ENCODE measurements at places on chromosomes 3 and 15.

GRCh38 chr3:58386626-58387365 is 46.8 kb downstream of the PDHB start:
- no peak for DNase-seq

- no peak for DNase-seq
These were observed 9.1 kb downstream of the ZNF280D start for GRCh38 chr15:56724232-56724631.

DNA sequence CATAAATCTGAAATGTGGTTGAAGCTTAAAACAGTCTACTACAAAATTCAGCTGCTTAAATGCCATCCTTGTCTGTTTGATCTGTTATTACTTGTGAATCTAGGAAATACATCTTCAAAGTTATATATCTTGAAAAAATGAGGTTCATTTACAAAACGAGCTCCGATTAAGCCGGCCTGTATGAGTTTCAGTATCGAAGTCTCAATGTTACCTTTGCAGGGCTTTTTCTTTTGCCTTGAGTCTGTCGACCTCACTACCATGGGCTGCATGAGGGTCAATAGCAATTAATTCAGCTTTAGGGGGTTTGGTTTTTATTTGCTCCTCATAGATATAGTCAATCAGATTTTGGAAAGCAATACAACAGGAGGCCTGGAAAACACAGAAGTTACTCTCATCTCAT is 23.2 kb downstream of the ERICH6 start:
- no peak for DNase-seq

GRCh38 chr3:178257491-178257890 is 278.7 kb upstream of the KCNMB2 start:
- no peak for DNase-seq

GRCh38 chr3:52507359-52507758 is 12.2 kb downstream of the STAB1 start:
- no peak for DNase-seq

DNA sequence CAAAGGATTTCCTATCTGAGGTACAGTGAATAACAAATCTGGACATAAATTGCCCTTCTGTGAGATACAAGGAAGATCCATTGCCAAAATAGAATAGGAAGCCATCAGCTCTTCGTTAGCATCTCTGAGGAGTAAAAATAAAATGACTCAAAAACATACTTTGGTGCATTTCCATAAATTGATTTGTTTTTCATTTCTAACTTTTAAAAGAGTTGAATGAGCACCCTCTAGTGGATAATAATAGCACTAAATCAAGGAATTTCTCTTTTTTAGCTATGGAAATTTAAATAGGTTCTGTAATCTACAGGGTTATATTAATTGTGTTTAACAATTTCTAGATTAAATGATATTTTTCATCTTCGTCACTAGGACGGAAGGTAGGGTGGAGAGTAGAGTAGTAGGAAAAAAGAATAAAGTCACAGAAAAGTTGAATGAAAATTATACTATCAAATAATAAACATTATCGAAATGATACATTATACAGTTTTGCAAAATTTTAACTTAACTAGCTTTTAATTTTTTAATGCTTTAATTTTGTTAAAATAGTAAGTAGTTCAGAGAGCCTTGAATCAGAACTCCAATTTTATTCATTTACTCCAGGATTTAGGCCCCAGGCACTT is 6.4 kb downstream of the NSUN3 start:
- peak; percentile 74 for DNase-seq

DNA sequence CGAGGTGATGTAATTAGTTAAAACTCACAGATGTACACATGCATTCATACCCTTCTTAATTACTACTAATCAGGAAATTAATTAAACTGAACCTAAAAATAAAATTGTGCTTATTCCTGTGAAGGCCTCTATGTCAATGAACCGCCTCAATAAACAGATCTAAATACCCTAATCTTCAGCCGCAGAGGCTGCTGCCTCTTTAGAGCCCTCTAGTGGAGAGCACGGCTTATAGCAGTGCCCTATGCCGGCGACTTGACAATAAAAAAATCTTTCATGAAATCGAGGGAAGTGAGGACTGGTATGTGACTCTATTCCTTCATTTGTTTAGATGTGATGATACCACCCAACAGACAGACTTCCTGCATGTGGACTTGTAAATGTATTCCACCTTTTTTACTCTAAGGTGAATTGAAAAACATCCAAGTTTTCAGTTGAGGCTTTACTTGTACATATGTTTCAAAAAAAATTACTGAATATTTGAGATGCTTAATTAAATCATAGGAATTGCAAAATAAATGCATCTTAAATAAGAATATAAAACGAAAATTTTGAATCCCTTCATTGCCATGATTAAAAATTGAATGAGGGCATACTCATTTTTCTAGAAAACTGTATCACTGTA is 8.3 kb upstream of the EPHA3 start:
- peak; percentile 57 for DNase-seq

GRCh38 chr3:124969190-124969589 is 34.6 kb upstream of the MUC13 start:
- DNase-seq = no peak

GRCh38 chr3:126287536-126288241 is 69.5 kb downstream of the KLF15 start:
- DNase-seq = no peak

DNA sequence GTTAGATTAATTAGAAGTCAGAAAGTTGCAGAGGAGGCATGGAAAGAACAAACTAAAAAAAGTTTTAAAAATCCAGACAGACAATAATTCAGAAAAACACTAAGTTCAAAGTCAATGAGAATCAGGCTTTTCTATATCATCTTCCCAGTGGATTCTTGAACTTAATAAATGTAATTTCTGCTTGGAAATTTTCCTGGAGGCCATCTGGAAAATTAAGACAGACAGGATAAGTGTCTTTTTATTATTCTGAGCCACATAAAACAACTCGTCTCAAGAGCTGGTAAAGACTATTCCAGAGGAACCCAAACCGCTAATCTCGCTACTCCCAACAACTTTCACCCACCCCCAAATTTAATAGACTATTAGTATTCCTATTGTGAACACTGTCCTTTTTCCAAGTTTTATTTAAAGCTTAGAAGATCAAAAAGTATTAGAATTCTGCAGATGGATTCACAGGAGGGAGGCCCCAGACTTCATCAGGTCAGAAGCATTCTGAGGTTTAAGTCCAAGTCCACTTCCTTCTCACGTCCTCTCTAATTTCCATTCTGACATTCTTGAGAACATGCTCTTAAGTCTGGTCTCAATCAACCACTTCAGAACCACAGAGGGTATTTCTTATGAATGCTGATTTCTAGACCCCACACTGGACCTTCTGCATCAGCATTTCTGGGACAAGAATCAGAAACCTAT is 61.3 kb downstream of the ERC2 start:
- no peak for DNase-seq

- DNase-seq = no peak
These were observed 240.3 kb upstream of the PEX5L start for GRCh38 chr3:180277041-180277440.

DNA sequence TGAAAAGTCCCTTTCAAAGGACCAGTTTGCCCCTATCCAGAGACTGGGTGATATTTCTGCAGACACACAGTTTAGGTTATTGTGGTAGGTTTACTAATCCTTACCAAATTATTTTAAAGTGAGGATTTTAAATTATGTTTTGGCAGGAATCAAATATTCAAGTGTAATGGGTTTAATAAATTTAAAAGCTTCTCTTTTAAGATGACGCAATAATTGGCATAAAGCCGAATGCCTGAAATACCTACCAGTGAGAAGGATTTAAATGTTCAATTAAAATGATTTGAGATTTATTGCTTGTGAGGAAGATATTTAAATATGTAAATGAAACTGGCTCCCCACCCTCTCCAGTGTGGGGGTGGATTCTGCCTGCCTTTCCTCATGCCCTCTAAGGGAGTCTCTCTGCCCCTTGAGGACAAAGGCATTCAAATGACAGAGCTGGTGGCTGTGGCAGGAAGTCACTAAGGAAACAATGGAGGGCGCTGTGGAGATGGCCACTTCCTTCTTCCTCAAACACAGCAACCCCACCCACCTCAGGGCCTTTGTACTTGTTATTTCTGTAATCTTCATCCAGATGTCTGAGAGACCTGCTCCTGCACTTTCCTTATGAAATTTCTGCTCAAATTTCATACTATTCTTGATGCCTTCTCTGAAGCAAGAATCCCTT is 131.7 kb downstream of the TNIK start:
- DNase-seq = peak; percentile 64

GRCh38 chr15:42060797-42061196 is 33.6 kb downstream of the PLA2G4D start:
- no peak for DNase-seq

DNA sequence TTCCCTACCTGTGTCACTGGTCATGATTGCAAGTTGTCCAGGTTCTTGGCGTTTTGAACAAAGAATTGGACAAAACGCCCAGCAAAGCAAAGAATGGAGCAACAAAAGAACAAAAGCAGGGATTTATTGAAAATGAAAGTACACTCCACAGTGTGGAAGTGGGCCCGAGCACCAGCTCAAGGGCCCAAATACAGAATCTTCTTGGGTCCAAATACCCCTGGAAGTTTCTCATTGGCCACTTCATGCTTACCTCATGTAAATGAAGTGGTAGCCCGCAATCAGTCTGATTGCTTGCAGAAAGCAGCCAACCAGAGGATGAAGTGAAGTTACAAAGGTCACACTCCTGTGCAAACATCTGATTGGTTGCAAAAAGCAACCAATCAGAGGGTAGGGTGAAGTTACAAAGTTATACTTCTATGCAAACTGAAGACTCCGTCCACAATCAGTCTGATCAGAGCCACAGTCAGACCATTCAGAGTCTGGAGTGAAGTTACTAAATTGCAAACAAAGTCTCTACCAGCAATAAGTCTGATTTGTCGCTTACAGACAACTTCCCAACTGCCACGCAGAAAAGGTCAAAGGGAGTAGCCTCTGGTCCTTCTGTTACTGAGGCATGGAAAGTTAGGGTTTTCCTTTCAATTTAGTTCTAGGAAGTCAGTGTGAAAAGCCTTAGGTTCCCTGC is 8.3 kb upstream of the TM4SF1 start:
- no peak for DNase-seq

- peak; percentile 96 for DNase-seq
These were observed 329.1 kb upstream of the TPRG1 start for GRCh38 chr3:188842639-188843038.

DNA sequence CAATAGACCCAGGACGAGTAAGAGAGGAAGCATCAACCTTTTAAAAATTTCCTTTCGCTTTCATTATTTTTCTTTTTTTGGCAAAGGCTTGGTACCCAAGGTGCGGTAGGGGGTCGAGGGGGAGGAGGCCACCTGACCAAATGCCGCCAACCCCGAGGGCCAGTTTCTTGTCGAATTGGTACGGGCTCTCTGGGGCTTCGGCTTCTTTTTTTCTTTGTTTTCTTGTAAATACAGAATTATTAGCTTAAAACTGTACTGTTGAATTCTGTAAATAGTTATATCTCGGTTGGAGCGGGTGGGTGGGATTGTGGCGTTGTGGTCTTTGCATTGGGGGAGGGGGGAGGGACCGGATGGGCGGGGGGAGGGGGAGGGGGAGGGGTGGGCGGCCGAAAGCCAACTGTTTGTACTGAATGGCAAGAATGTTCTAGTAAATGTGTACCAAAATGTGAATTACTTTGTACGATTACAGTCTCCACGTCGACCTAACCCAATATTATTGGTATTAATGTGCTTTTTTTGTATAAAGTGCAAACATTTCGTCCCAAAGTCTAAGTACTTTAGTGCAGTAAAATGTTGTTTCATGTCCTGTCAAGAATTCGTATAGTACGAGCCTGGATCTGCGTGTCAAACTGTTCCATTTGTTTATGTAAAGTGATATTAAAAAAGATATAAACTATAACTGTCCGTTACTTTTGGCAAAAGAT is 4.7 kb downstream of the ZIC1 start:
- no peak for DNase-seq

DNA sequence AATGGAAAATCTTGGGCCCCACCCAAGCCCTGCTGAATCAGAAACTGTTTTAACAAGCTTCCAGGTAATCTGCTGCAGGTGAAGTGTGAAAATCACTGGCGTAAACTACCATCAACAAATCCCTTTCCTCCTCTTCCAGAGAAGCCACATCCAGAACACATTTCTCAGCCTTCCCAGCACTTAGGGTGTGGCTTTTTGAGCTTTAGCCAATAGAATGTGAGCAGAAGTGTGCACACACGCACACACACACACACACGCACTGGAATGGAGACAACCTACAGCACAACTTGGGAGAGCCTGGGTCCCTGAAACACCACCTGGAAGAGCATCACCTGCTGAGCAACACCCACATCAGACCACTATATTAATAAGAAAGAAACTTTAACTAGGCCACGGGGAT is 98.6 kb downstream of the OSBPL10 start:
- DNase-seq = no peak

DNA sequence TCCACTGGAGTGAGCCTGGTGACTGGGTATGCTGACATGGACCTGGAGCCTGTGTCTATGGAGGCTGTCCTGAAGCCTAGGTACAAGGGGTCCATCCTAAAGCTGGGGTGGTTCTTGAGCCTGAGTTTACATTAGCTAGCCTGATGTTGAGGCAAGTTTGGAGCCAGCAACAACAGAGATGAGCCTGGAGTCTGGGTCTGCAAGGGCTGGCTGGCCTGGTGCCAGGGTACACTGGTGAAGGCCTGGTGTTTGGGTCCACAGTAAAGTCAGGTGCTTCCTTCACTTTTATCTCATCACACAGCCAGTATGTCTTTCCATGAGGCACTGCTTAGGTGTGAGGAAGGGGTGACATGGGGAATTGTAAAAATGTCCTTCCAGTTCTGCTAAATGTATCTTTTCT is 49.5 kb downstream of the TP63 start:
- DNase-seq = no peak

GRCh38 chr3:132395126-132395525 is 22.2 kb upstream of the DNAJC13 start:
- DNase-seq = no peak

DNA sequence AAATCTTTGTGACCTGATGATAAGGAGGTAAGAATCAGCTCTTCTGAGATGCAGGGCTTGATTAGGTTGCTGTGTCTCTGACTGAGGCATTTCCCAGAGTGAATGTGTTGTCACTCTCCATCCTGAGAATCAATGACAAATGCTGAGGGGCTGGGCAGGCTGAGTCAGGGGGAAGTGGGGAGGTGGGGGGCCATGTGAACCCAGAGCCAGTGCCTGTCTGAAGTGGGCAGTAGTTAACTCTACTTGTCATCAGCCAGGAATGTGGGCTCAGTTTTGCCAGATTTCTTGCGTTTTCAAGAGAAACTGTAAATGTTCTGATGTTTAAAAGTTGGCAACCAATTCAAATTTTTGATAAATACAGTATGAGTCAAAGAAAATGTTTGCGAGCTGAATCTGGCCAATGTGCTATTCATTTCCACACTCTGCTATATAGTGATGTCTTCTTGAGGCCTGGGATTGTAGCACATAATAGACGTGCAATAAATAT is 3.1 kb upstream of the BNC1 start:
- no peak for DNase-seq

GRCh38 chr3:36317915-36318314 is 62.4 kb upstream of the STAC start:
- DNase-seq = no peak

DNA sequence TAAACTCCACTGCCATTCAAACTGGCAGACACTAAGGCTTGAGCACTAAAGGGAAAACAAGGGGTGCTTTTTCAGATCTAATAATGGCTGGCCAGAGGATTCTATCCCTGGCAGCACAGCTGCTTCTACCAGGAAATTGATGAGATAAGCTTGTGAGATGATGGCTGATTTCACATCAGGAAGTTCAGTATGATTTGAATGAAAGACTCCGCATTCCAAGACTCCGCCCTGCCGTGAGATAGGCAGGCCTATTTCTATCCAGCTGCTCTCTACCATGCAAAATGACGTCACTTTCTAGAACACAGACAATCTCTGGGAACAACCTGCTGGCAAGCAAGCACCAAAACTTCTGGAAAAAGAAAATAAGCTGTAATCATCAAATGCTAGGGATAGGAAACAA is 171.8 kb downstream of the WDR76 start:
- no peak for DNase-seq

- DNase-seq = no peak
These were observed 133.1 kb downstream of the SMAD6 start for GRCh38 chr15:66834881-66835878.

All from AML-193 (cell line).